Activated CD8-positive, alpha-beta memory T cell treated with anti-CD3 and anti-CD28 coated beads, Interleukin-2, amount 10 ng/mL, durations not matched to agents 7 days and 5 days (primary cell): ENCODE measurements at places on chromosomes 16 and 17. TPM values are rescaled to one million over a fixed set of nuclear protein-coding genes. Genes with fewer than 3 reads are reported as not detected.

DNA sequence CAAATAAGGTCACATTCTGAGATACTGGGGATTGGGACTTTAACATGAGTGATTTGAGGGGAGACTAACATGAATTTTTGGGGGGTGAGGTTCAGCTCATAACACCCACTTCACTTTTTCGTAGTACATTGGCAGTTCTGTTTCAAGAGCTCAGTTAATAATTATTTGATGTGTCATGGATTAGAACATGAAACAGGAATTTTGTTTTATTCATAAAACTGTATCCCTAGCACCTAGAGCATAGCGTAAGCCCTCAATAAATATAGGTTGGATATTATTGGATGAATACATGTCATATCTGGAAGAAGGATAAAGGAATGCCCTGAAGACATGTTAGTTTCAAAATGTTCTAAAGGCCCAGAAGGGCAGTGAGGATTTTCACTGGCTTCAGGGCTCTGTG, 119.8 kb downstream of the PRKCA start:
- peaks cover 46% of the 10 kb centered on the region for H3K4me1 ChIP-seq
- peaks cover 5% of the 10 kb centered on the region for H3K36me3 ChIP-seq
- DNase-seq: no peak
- no peak overlapping the region for H3K27ac ChIP-seq

DNA sequence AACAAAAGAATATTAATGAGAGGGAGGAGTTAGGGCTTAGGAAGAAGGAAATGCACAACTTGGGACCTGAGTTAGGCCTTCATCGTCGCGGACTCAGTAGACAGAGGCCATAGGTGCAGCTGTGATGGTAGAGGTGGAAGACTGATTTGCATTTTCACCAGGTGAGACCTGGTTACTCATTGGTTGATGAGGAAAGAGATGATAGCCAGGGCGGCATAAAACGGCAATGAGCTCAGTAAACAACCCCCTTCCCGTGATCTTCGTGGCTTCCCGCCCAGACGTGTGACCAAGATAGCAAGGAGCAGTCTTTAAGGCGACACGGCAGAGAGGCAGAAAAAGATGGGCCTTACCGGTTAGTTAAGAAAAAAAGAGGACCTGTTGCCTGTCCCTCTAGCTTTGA, at the start of gene TMC5:
Gene TMC5 (plus strand): TSS at position 244 of the 400 bp plus-strand sequence. CDS start 22,156 bp downstream, outside the sequence.
- H3K27me3 ChIP-seq: peaks cover 11% of the 10 kb centered on the region
- H3K4me3 ChIP-seq: no peak within 1 kb of the TSS
- no peak for DNase-seq
- H3K27ac ChIP-seq: no peak within 1 kb of the TSS

DNA sequence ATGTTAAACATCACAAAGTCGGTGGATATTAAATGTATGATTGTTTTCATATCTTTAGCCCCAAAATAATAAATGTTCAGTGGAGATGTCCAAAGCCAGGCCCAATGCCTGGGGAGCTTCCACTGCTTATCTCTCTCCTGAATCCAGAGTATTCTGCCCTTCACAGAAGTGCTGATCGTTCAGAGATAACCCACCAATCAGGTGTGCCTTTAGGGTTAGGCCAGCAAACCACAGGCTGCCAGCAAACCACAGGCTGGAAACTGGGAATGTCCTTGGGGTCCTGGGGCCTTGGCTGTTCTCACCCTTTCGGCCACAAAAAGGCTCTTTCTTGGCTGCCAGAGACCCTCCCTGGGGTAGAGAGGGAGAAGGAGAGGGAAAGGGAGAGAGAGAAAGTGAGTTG, 33.9 kb downstream of the NXN start:
- H3K36me3 ChIP-seq: no peaks in the 10 kb centered on the region
- no peak overlapping the region for H3K27ac ChIP-seq
- H3K27me3 ChIP-seq: peaks cover 12% of the 10 kb centered on the region
- DNase-seq: no peak
- no peaks in the 10 kb centered on the region for H3K4me1 ChIP-seq

DNA sequence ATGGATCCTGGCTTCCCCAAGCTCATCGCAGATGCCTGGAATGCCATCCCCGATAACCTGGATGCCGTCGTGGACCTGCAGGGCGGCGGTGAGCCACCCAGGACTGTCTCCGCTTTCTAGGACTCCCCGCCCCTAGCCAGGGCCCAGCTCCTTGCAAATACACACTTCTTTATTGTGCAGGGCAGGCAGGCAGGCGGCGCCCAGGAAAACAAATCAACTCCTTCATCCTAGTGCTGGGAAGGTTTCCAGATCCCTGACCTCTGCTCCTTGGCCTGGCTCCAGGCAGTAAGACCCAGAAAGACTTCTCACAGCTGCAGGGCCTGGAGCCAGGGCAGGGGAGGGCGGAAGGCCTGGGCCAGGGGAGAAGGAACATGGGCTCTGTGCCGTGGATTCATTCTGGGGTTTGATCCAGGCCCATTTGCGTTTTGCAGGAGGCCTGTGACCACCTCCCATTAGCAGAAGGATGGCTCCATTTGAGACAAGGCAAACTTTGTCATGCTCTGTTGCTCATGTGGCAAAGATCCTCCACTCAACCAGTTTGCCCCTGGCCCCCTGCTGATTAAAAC, 6.0 kb upstream of the LPCAT2 start:
- H3K27ac ChIP-seq: no peak overlapping the region
- no peaks in the 10 kb centered on the region for H3K36me3 ChIP-seq
- H3K27me3 ChIP-seq: peaks cover 13% of the 10 kb centered on the region
- no peak for DNase-seq

GRCh38 chr17:77423589-77424451, 283.1 kb downstream of the SEC14L1 start:
- H3K4me1 ChIP-seq: peaks cover 55% of the 10 kb centered on the region
- no peak overlapping the region for H3K4me3 ChIP-seq
- no peaks in the 10 kb centered on the region for H3K27me3 ChIP-seq
- no peak overlapping the region for H3K27ac ChIP-seq
- no peak for DNase-seq

DNA sequence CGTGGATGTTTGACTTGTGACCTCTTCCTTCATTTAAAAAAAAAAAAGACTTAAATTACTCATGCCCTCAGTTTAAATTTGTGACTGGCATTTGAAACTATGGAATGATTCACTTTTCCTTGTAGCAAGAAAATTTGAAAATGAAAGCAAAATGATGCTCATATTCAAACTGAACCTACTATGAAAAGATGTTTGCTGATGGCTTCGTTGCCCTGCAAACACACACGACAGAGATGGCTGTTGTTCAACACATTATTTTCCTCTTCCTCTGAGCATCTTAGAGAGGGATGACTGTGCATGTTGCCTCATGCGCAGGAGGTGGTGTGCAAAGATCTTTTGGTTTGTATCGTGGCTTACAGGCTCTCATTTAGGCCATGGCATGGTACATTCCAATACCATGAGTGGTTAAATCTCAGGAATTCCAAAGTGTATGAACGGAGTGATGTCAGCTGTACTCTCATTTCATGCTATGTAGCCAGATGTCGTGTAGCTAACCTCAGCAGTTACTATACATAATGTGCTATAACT, 164.5 kb downstream of the PRKCA start:
- peak overlapping the region; percentile 57 for H3K4me3 ChIP-seq
- peaks cover 49% of the 10 kb centered on the region for H3K4me1 ChIP-seq
- no peaks in the 10 kb centered on the region for H3K27me3 ChIP-seq
- peak overlapping the region; percentile 86 for H3K27ac ChIP-seq
- peak; percentile 84 for DNase-seq

DNA sequence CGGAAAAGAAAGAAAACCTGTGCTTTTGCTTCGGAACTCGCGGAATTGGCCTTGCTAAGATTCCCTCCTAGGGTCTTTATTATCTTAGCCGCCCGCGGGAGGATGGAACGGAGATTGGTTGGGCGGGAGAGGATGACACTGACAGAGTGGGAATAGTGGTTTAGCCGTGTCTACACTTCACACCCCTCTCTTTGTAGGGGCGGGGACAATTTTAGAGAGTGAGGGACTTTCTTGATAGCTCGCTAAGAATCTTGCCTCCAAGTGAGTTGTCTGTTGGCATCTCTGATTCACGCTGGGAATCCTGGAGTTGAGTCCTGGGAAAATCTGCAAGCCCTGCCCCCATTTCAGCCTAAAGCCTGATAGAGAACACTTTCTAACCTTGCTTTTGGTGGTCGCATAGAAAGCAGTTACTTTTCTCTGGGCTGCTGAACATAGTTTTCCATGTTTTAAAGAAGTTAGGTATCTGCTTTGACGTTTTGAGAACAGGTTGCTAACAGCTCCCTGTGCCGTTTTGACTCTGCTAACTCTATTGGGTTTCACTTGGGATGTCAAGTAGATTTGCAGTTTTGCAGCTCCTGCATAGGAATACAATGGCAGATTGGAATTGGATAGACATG, 697 bp downstream of the NOL11 start:
- H3K27ac ChIP-seq: peak overlapping the region; percentile 95
- H3K4me3 ChIP-seq: peak overlapping the region; percentile 94
- H3K36me3 ChIP-seq: peaks cover 22% of the 10 kb centered on the region
- H3K27me3 ChIP-seq: no peaks in the 10 kb centered on the region

- peak overlapping the region; percentile 24 for H3K27ac ChIP-seq
- H3K4me1 ChIP-seq: peaks cover 18% of the 10 kb centered on the region
- peak; percentile 58 for DNase-seq
These were observed 5.9 kb downstream of the SLC5A11 start for GRCh38 chr16:24851700-24852099.

GRCh38 chr17:13518261-13519000, 83.3 kb downstream of the HS3ST3A1 start:
- H3K4me1 ChIP-seq: no peaks in the 10 kb centered on the region
- no peak overlapping the region for H3K27ac ChIP-seq
- no peak overlapping the region for H3K4me3 ChIP-seq
- no peaks in the 10 kb centered on the region for H3K36me3 ChIP-seq
- peaks cover 2% of the 10 kb centered on the region for H3K27me3 ChIP-seq

- no peak for DNase-seq
- H3K4me3 ChIP-seq: no peak overlapping the region
- no peaks in the 10 kb centered on the region for H3K4me1 ChIP-seq
- no peak overlapping the region for H3K27ac ChIP-seq
- no peaks in the 10 kb centered on the region for H3K36me3 ChIP-seq
These were observed 82.5 kb downstream of the OR1D5 start for GRCh38 chr17:2980904-2981246.

GRCh38 chr16:70430667-70431536, 8.0 kb downstream of the ST3GAL2 start:
- no peaks in the 10 kb centered on the region for H3K27me3 ChIP-seq
- H3K4me3 ChIP-seq: peak overlapping the region; percentile 10
- peak; percentile 56 for DNase-seq
- peaks cover 7% of the 10 kb centered on the region for H3K36me3 ChIP-seq
- H3K4me1 ChIP-seq: peaks cover 45% of the 10 kb centered on the region

- no peaks in the 10 kb centered on the region for H3K4me1 ChIP-seq
- no peaks in the 10 kb centered on the region for H3K36me3 ChIP-seq
- no peak overlapping the region for H3K27ac ChIP-seq
- no peak overlapping the region for H3K4me3 ChIP-seq
These were observed 499.8 kb upstream of the CDH11 start for GRCh38 chr16:65621640-65622039.

DNA sequence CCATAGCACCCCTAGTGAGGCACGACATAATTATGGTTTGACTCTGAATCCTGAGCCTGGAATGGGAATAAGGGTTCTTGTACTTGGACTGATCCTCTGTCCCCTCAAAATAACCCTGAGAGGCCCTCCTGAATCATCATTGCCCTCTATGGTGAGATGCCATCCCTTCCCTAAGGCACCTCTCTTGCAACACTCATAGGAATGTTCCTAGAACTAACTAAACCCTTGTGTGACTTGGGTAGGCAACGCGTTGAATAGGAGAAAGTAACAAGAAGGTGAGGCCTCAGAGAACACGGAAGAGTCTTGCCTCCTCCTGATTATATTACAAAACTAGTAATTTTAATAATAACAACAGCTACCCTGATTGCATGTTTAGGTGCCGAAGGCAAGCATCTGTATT, 189.1 kb upstream of the ANKFN1 start:
- no peak overlapping the region for H3K27ac ChIP-seq
- H3K4me1 ChIP-seq: no peaks in the 10 kb centered on the region
- no peak for DNase-seq
- no peaks in the 10 kb centered on the region for H3K36me3 ChIP-seq
- H3K4me3 ChIP-seq: no peak overlapping the region

DNA sequence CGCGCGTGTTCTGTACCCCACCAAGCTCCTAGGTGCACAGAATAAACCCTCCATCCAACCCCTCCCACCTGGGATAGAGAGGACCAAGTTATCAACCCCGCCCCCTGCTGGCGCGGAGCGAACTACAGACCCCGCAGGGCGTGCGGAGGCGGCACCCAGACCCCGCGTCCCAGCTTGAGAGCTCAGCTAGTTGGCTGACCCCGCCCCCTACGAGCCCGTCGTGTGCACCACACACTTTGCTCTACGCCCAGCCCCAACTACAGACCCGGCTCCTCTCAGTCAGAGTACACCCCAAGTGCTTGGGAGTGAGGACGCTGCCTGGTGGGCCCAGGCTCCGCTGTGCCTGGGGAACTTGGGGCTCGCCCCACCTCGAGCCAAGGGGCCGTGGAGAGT, 1.5 kb downstream of the GRIN2A start:
- H3K27ac ChIP-seq: no peak overlapping the region
- H3K4me1 ChIP-seq: peaks cover 2% of the 10 kb centered on the region
- peaks cover 43% of the 10 kb centered on the region for H3K27me3 ChIP-seq
- H3K4me3 ChIP-seq: no peak overlapping the region

DNA sequence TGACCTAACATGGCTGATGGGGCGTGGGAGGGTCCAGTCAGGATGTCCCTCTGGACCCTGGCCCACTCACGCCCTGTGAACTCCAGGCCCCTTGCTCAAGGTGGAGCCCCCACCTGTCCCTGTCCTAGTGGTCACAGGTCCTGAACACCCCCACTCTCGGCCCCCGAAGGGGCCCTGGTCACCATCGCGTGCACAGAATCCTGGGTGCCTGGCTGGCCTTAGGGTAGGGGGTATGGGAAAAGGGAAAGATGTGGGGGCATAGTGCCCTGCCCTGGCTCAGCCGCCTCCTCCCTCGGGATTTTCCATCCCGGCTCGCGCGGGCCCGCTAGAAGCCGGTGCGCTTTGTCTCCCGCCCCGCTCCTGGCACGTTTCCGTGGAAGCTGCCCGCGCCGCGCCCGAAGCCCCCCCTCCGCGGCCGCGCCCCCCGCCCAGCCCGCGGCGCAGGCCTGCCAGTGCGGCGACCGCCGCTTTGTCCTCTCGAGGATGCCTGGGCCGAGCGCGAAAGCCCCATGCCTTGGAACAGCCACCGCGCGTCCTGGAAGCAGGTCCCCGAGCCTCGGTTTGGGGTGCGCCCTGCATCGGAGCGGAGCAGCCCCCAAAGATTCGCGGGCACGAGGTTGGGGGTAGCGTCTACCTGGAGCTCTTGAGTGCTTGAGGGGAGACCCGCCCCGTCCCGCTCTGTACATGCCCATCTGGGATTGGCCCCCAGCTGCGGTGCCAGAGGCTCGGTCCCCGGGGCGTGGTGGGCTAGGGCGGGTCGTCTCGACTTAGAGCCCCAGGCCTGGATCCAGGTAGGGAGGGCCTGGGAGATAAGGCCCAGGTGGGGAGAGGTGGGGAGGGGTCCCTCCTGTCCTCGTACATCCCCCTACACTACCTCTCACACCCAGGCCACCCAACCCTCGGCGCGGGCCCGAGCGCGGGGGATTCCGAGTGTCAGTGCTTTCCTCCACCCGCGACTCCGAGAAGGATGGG, 1.3 kb downstream of the SMPD3 start:
- peaks cover 17% of the 10 kb centered on the region for H3K4me1 ChIP-seq
- H3K4me3 ChIP-seq: no peak overlapping the region
- DNase-seq: no peak
- H3K36me3 ChIP-seq: no peaks in the 10 kb centered on the region
- no peak overlapping the region for H3K27ac ChIP-seq

The BRIP1 gene
- total RNA-seq: 23.8 TPM

The MMP2 gene
- total RNA-seq: not detected

The TBX6 gene
- total RNA-seq: 2.9 TPM

The MSLN gene
- total RNA-seq: not detected

The CCL7 gene
- not detected for total RNA-seq
